ENCODE measurements at places on chromosomes 16 and 17.

GRCh38 chr17:67449845-67450755 is 73.0 kb downstream of the PITPNC1 start:
- no peak for DNase-seq

- DNase-seq, result no peak
Measured at GRCh38 chr16:86029131-86029741, 130.3 kb downstream of the IRF8 start.

GRCh38 chr16:54160252-54160860 is 126.2 kb downstream of the IRX3 start:
- DNase-seq, result no peak

GRCh38 chr17:80839970-80840369 is 151.7 kb upstream of the CHMP6 start:
- no peak for DNase-seq

DNA sequence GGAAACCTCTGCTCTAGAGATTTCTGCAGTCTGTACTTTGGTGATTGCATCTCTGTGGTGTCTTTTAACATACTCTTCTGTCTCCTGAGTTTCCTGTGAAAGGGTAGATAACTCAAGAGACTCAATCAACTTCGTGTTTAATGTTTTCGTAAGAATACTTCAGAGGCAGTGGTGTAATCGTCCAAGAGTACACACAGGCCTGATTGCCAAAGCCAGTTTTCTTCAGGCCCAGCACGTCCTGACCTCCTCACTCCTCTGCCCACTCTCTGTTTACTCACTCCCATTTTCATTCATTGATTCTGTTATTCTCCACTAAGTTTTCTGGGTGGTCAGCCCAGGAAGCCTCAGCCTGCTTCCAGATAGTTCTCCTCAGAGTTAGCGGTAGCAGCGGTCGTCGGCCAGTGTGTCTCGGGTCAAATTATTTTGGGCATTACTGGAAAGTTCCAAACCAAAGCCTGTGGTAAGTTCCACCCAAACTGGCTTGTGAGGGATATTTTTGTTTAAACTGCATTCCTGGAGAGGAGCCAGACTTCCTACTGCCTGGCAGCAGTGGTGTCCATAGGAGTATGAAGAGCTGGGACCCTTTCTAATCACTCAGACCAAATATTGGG is 293.2 kb downstream of the WWOX start:
- no peak for DNase-seq

- DNase-seq, result no peak
Measured at GRCh38 chr16:80023865-80024264, 423.3 kb upstream of the MAF start.

DNA sequence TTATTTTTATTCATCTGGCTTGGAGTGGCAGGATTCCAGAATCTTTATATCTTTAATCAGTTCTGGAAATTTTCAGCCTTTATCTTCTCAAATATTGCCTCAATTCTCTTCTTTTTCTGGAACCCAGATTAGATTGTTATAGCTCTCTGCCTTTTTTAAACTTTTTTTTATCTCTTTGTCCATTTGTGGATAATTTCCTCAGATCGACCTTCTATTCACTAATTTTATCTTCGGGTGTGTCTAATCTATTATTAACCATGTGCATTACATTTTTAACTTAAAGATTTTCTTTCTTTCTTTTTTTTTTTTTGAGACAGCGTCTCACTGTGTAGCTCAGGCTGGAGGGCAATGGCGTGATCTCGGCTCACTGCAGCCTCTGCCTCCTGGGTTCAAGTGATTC is 5.2 kb upstream of the ZFP90 start:
- DNase-seq, result no peak

DNA sequence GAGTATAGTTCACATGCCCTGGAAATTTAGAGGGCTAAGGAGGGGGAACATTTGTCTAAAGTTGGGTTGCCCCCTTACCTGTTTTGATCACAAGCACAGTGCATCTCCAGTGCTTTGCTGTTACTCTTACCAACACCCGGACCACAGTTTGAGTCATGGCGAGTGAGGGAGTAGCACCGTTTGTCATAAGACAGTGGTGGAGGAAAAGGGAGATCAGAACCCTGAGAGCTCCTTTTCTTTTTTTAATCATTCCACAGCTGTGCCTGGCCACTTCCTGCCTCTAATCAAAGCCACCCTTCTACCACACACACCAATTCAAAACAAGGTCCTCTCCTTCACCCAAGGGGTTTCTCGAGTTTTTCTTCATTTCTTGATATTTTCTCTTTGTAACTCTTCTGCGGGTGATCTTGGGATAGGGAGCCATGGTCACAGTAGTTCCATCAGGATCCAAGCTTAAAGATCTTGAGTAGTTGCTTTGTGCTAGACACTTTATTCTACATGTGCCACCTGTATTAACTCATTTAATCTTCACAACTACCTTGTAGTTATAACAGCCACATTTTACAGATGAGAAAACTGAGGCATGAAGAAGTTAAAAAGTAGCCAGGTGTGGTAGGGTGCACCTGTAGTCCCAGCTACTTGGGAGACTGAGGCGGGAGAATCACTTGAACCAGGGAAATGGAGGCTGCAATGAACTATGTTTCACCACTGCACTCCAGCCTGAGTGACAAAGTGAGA is 5.0 kb upstream of the MYL4 start:
- no peak for DNase-seq

Measured in COR-L47 (cell line).